ENCODE measurements at places on chromosomes 2 and 18.

- no peak for DNase-seq
Measured at GRCh38 chr18:8525692-8526091, 83.5 kb upstream of the RAB12 start.

- no peak for DNase-seq
Measured at GRCh38 chr2:102037681-102038080, 45.9 kb downstream of the IL1R2 start.

- DNase-seq, result no peak
Measured at GRCh38 chr2:29397713-29398112, 282.5 kb downstream of the CLIP4 start.

DNA sequence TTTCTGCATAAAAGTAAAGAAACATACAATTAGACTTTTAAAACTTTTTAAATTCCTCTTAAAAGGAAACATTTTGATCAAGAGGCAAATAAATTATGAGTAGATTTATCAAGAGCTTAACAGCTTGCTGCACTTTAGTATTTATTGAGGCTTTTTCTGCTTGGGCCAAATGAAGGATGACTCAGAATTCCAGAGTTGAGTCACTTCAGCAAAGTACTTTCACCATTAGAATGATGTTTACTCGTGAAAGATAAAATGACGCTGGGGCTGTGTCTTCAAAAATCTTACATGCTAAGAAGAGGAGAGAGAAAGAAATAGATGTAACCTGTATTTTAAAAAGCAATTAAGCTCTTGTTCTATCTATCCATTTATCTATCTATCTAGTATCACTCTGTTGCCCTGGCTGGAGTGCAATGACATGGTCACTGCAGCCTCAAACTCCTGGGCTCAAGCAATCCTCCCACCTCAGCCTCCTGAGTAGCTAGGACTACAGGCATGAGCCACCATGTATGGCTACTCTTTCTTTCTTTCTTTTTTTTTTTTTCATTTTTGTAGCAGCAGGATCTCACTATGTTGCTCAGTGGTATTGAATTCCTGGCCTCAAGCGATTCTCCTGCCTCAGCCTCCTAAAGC lies 75.3 kb upstream of the RIOK3 start:
- no peak for DNase-seq

GRCh38 chr2:78263571-78263970 lies 741.4 kb upstream of the LRRTM4 start:
- DNase-seq, result no peak

DNA sequence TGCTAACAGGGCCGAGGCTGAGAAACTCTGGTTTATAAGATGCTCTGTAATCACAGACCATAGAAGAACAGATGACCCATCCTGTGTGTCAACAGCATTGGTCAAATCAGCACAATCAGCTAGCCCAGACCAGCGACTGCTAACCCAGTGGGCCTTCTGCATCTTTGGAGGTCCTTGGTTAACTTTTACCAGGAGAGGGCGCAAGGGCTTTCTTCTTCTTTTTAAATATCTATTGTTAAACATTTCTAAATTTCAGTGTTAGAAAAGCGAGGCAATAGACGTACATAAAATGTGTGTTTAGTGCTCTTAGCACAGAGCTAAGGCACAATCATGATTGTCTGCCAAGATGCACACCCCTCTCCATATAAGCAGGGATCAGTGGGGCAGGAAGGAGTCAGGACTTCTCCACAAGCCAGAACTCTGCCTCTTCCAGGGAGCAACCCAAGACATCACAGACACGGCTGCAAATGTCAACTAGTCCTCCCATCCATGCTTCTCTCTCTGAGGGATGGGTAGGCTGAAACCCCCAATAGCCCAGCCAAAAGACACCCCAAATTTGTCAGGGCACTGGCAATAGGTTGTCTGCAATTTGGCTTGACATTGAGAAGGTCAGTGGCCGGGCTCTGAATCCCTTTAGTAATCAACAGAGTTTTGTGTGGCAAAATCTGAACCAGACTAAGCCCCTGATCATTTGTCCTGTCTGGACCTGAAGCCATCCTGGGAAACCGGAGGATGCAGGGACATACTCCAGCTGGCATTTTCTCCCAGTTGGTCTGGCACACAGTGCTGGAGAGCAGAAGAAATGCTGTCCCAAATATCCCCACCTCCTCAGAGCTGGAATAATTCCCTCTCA lies 188.2 kb downstream of the BCL2 start:
- DNase-seq, result no peak

DNA sequence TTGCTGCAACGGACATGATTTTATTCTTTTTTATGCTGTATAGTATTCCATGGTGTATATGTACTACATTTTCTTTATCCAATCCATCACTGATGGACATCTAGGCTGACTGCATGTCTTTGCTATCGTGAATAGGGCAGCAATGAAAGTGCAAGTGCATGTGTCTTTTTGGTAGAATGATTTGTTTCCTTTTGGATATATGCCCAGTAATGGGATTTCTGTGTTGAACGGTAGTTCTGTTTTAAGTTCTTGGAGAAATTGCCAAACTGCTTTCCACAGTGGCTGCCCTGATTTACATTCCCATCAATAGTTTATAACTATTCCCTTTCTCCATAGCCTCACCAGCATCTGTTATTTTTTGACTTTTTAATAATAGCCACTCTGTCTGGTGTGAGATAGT lies 99.7 kb upstream of the CRIM1 start:
- DNase-seq, result no peak

DNA sequence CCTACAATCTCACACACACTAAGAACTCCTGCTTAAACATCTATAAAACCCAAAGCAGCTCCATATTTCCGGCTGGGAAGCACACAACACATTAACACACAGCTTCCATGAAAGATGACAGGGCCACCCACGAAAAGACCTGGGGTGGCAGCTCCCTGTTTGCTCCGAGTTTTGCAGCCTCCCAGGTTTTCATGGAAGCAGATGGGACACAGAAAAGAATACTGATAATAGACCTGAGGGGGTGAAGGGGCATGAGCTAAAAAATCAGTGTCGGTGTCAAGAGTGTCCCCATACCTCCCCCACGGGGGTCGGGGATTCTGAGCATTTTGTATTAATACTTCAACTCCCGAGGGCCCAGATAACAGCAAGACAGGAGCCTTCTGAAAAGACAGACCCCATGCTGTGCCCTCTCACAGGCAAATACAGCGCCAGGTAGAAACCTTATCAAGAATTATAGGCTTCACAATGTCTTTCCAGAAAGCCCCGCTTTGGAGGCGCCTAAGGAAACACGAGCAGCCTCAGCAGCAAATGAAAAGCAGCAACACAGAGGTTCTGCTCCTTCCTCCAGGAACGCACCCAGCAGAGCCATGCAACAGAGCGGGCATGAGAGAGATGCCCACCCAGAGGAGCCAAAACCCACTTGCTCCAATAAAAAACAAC lies 50.5 kb downstream of the ZNF516 start:
- no peak for DNase-seq

DNA sequence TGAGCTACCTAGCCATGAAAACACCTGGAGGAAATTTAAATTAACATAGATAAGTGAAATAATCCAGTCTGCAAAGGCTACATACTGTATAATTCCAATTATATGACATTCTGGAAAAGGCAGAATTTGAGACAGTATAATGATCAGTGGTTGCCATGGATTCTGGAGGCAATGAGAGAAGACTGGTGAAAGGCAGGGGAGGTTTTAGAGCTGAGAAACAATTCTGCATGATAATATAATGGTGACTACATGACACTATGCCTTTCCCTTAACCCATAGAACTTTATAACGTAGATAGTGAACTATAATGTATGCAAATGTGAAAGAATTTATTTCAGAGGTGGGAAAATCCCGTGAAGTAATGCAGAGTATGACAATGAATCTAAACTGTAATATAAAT lies 749.3 kb downstream of the TRIB2 start:
- DNase-seq, result no peak

DNA sequence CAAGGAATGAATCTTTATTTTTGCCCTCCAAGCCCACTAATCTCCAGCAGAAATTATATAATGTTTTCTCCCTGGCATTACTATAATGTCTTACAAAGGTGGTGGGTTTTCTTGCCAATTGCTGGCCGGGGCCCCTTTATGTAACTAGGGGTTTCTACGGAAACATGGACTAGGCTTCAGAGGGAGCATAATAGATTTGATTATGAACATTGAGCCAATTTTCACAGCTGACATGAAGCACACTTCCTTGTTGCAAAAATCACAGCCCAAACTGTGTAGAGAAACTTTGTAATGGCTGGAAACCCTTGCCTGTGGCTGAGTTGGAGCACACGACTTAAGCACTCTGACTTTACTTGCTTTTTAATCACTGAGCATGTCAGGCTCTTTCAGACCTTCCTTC lies 3.8 kb upstream of the CYRIA start:
- no peak for DNase-seq

GRCh38 chr2:127768775-127769479 lies 42.0 kb downstream of the WDR33 start:
- no peak for DNase-seq

GRCh38 chr2:177592945-177593344 lies 200.4 kb downstream of the AGPS start:
- no peak for DNase-seq

GRCh38 chr18:69490072-69490471 lies 89.4 kb downstream of the DOK6 start:
- no peak for DNase-seq

- no peak for DNase-seq
Measured at GRCh38 chr2:240946654-240947053, 40.5 kb downstream of the CROCC2 start.

DNA sequence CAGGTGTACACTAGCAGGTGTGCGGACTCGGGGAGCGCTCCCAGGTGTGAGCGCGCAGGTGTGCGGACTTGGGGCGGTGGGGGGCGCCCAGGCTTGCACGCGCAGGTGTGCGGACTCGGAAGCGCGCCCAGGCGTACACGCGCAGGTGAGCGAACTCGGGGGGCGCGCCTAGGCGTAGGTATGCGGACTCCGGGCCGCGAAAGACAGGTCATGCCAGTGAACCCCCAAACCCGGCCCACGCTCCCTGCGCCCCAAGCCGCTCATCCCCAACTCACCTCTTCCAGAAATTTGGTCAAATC lies 342 bp downstream of the CYB5A start:
- DNase-seq, result no peak

GRCh38 chr18:68299906-68300305 lies 415.0 kb downstream of the TMX3 start:
- no peak for DNase-seq

GRCh38 chr2:27866237-27866636 lies 23.9 kb downstream of the RBKS start:
- no peak for DNase-seq

- DNase-seq, result no peak
Measured at GRCh38 chr2:134306521-134306920, 52.6 kb downstream of the MGAT5 start.

DNA sequence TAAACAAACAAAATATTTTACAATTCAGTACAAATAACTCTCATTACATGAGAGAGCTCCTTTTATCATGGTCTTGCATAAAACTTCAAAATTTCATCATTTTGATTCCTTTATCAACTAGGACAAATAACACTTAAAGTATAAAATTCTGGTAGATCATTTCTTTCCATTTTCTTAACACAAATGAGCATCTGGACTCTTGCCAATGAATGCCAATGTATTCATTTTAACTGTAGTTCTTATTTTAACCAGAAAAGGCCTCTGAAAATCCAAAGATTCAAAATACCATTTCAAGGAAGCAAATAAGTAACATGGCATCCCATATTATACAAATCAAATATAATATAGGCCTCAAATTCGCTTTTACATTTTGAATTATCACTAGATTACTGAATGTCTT lies 13.8 kb upstream of the POU3F3 start:
- no peak for DNase-seq

DNA sequence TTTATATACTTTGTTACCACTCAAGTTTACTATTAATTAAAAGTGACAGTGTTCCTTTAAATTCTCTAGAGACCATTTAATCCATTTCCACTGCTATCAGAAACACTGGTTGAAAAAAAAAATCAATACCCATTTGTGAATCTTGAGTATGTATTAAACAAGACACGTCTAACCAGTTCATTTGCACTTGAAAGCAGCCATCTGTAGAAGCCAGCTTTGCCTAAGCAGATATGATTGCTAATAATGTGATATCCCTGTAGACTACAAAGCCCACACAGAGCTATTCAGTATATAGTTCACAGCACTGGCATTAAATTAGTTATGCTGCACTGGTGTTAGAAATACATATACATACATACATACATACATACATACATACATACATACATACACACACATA lies 111.8 kb upstream of the SP3 start:
- no peak for DNase-seq

DNA sequence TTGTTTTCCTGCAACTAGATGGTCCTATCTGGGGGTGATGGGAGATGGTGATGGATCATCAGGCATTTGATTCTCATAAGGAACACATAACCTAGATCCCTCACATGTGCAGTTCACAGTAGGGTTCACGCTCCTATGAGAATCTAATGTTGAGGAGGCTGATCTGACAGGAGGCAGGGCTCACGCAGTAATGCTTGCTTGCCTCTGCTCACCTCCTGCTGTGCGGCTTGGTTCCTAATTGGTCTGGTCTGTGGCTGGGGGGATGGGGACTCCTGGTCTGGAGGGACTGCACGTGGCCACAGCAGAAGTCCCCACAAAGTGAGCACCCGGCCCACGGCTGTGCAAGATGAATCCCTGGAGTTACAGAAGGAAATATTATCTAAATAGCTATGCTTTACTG lies 11.3 kb downstream of the MC5R start:
- no peak for DNase-seq

GRCh38 chr2:46967990-46968647 lies 52.5 kb upstream of the MCFD2 start:
- no peak for DNase-seq

DNA sequence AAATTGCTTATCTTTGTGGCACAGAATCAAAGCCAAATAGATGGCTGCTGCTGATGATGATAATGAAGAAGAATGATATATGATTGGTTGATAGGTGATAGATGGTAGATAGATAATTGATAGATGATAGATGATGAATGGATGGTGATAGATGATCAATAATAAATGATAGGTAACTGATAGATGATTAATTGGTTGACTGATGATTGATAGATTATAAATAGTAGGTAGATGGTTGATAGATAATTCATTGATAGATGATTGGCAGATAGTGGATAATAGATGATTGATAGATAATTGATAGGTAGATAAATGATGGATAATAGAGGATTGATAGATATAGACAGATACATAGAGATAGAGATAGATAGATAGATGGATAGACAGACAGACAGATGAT lies 430.2 kb downstream of the EIPR1 start:
- no peak for DNase-seq

DNA sequence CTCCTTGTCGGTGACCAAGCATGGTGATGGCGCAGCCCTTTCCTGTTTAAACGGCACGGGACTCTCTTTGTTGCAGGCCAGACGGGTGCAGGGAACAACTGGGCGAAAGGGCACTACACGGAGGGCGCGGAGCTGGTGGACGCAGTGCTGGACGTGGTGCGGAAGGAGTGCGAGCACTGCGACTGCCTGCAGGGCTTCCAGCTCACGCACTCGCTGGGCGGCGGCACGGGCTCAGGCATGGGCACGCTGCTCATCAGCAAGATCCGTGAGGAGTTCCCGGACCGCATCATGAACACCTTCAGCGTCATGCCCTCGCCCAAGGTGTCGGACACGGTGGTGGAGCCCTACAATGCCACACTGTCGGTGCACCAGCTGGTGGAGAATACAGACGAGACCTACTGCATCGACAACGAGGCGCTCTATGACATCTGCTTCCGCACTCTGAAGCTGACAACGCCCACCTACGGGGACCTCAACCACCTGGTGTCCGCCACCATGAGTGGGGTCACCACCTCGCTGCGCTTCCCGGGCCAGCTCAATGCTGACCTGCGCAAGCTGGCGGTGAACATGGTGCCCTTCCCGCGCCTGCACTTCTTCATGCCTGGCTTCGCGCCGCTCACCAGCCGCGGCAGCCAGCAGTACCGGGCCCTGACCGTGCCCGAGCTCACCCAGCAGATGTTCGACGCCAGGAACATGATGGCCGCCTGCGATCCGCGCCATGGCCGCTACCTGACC lies 17.1 kb downstream of the TUBB6 start:
- DNase-seq, result no peak

All from stimulated activated CD8-positive, alpha-beta memory T cell treated with anti-CD3 and anti-CD28 coated beads, Interleukin-4, amount 100 ng/mL, for 4 hours (primary cell).